ENCODE measurements at places on chromosomes 11 and 22.

- DNase-seq: peak; percentile 99
These were observed 7.1 kb downstream of the USP18 start for GRCh38 chr22:18156878-18157713.

- DNase-seq: no peak
These were observed 2.4 kb downstream of the FADS1 start for GRCh38 chr11:61814247-61814957.

DNA sequence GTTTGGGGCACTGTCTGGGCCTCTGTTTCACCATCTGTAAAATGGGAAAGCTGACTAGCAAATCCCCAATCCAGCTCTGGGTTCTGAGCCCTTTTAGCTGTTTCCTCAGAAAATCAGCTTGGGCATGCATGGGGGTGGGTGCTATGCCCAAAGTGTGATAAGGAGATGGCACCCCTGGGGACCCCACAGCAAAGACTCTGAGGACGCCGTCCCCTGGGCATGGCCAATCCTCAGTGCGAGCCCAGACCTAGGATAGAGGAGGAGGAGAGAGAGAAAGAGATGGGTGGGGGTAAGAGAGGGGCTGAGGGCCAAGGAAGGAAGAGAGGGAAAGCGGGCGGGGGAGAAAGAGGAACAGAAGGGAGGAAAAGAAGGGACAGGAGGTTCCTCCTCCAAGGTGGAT is 31.8 kb downstream of the TPBGL start:
- DNase-seq: no peak

GRCh38 chr11:87007963-87008362 is 29.8 kb upstream of the TMEM135 start:
- no peak for DNase-seq

- DNase-seq: no peak
These were observed 2.0 kb upstream of the KDELR3 start for GRCh38 chr22:38465673-38466490.

- DNase-seq: no peak
These were observed 9.9 kb downstream of the OR6M1 start for GRCh38 chr11:123796226-123796625.

- no peak for DNase-seq
These were observed 480 bp upstream of the SMARCB1 start for GRCh38 chr22:23786261-23786710.

DNA sequence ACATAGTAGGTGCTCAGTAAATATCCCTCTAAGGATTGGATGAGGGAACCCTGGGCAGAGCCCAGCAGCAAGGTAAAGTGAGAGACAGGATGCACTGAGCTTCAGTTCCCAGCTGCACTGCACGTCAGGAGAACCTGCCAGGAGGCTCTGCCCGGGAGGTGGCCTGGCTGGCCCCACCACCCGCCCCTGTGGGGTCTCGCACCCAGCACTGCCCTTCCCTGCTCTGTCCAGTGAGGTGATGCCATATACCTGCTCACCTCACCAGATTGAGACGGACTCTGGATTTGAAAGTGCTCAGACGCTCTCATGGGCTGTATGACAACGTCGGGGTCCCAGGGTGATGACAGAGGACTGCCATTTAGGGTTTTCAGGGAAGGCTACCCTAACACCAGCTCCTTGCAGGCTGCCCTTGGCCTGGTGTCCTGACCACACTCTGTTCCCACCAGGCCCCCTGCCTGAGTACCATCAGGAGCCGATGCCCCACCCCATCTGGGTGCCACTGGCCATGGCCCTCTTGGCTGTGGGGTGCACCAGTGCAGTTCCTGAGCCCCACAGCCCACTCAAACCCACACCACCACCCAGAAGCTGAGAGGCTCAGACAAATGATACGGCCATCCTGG is 61.7 kb upstream of the FGF3 start:
- DNase-seq: no peak

DNA sequence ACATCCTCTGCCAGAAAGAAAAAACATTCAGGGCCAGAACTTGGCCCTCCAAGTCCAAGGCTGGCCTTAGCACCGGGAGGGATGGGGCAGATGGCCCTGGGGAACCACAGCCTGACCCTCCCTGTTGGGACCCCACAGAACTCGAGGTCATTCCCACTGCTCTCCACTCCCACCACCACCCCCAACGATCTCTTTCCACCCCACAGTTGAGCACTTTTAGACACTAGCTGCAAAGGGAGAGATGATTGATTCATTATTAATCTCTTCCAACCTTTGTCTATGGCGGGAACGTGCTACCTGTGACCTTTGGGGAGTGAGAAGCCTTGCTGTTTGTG is 869.7 kb downstream of the BRD1 start:
- DNase-seq: no peak

DNA sequence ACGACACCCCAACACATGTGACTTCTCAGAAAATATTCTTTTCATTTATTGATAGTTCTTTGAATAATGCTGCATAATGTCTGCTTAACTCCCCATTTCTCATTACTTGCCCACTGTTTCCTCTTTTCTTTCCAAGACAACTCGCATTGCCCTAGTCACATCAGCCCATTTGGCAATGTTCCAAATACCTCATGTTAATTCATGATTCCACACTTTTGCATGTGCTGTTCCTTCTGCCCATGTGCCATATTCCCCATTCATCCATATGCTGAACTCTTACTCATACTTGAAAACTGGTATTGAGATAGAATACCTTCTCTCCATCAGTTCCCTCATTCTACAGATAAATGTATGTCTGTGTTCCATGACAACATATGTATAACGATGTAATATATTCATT is 993.7 kb downstream of the OPCML start:
- no peak for DNase-seq

- DNase-seq: no peak
These were observed 1.9 kb downstream of the GDPD4 start for GRCh38 chr11:77299528-77299993.

DNA sequence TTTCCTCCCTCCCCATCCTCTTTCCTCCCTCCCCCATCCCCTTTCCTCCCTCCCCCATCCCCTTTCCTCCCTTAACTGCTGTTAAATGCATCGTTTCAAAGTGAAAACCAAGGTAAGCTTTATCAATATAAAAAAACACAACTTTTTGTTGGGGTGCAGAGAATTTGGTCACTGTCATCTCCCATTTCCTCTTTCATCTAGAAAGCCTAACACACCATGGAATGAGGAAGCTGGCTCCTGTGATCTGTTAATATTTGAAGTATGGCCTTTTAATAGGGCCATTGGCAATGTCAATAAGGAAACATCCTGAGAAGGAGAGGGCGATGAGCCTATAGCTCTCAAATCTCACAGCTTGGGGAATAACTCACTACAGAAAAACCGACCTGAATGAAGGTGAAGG is 7.0 kb downstream of the EXPH5 start:
- DNase-seq: no peak

GRCh38 chr11:11629368-11629767 is 7.6 kb upstream of the GALNT18 start:
- DNase-seq: no peak

GRCh38 chr22:31926024-31926423 is 18.3 kb upstream of the YWHAH start:
- DNase-seq: no peak

DNA sequence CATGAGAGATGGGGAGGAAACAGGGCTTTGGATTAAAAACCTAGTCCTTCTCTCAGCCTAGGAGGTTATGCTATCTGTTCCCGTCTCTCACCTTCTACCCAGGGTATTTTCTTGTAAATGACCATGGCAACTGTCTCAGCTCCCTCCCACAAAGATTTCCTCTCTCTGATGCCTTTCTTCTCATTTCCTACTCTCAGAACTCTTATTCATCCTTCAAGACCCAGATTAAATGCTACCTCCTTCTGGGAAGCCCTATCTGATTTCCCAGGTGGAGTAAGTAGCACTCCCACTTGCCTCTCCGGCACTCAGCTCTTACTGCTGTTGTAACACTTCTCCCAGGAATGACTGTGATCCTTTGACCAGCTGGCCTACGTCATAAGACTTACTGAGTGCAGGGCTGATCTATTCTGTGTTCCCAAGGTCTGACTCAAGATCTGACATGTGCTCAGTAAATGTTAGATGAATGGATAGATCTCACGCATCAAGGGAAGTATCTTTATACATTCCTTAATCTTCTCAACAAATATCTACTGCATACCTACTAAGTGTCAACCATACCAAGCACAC is 175.0 kb downstream of the TENM4 start:
- DNase-seq: no peak

DNA sequence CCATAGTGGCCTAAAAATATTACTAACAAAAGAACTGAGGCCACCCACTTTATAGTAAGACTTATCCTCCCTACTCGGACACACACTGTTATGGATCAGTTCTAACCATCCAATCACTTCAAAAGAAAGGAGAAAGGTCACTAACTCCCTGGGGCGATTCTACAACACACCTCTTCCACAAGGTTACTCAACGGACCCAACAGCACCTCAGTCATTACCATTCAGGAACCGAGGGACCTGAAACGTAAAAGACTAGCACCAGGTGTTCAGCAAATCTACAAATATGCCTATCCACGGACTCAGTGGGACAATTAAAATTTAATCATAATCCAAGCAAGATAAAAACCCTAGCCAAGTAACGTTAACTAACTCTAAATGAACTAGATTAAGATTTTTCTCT is 1.6 kb downstream of the HNRNPUL2 start:
- no peak for DNase-seq

DNA sequence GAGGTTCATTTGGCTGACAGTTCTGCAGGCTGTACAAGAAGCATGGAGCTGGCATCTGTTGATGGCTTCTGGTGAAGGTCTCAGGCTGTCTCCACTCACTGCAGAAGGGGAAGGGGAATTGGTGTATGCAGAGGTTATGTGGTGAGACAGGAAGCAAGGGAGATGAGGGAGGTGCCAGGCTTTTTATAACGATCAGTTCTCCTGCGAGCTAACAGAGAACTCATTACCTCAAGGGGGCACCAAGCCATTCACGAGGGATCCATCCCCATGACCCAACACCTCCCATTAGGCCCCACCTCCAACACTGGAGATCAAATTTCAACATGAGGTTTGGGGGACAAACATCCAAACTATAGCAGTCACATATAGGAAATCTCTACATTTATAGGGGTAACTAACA is 38.7 kb upstream of the E2F8 start:
- DNase-seq: no peak

GRCh38 chr11:96356848-96357247 is 13.9 kb upstream of the MAML2 start:
- no peak for DNase-seq

GRCh38 chr11:35143297-35144135 is 4.5 kb downstream of the CD44 start:
- DNase-seq: no peak

GRCh38 chr22:40408718-40409612 is 38.6 kb downstream of the SGSM3 start:
- DNase-seq: no peak

DNA sequence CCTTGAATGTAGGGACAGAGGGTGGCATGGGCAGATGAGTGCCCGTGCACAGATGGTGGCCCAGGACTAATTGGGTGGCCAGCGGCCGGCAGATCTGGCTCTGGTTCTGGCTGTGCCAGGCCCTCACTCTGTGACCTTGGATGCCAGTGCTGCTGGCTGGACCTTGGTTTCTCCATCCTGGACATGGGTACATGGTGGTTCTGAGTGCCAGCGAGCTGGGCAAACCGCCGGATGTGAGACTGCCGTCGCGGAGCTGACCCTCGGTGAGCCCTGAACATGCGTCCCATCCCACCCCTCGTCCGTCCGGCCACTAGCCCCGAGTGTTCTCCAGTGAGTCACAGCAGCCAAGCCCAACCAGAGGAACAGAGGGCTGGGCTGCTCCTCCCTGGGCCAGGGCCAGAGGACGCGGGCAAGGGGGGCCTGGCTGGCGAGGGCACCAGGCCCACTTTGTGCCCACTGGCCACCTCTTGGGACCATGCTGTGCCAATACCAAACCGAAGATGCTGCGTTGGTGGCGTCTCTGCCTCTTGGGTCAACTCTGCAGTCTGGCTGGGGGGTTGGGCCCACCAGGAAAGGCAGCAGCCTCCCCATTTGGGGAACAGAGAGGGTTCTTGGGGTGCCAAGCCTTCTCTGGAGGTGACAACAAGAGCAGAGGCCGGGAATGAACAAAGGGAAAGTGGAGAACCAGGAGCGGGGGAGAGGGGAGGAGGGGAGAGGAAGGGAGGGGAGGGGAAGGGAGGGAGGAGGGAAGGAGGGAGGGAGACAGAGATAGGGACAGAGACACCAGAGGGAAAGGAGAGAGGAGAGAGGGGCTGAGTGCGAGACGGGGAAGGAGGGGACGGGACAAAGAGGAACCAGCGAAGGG is 10.7 kb downstream of the LSP1 start:
- peak; percentile 59 for DNase-seq

DNA sequence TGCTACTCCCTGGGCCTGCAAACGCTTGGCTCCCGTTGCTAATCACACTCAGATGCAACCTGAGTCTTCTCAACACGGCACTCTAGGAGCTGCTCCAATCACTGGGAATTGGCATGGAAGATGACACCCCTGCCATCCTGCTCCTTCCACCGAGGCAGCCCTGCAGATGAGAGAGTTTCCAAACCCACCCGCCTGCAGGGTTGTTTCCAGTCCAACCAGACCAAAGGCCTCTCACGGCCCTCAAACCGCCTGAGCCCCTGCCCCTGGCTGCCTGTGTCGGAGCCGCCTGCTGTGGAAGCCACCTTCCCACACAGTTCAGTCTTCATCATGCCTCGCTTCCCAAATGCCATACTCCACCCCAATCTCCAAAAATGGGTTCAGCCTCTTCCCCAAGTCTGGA is 36.8 kb upstream of the TP53I11 start:
- no peak for DNase-seq

GRCh38 chr11:61106894-61107470 is 4.7 kb downstream of the CD5 start:
- DNase-seq: no peak

GRCh38 chr22:36325154-36326031 is 62.4 kb downstream of the MYH9 start:
- no peak for DNase-seq

DNA sequence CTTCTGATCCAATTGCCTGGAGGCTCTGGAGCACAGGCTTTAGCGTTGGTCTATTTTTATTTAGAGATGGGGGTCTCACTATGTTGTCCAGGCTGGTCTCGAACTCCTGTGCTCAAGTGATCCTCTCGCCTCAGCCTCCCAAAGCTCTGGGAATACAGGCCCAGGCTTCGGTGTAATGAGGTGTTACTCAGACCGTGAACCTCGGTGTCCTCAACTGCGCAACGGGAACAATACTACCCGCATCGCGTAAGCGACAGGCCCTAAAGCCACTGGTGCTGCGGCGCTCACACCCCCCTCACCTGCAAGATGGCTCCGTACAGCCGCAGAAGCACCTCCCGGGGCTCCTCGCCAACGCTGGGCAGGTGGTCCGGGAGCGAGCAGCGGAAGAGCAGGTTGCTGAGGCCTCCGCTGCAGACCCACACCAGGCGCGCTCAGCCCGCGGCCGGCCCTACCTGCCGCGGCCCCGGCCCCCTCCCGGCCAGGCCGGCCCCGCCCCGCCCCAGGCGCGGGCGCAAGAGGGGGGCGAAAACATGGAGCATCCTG is 628 bp downstream of the CHKB start:
- no peak for DNase-seq

GRCh38 chr22:35921777-35922176 is 106.8 kb downstream of the RBFOX2 start:
- DNase-seq: peak; percentile 48

- no peak for DNase-seq
These were observed 35.0 kb upstream of the SPON1 start for GRCh38 chr11:13927481-13927880.

GRCh38 chr22:24414984-24415945 is 12.1 kb upstream of the ADORA2A start:
- DNase-seq: no peak

- DNase-seq: no peak
These were observed 103.7 kb upstream of the RASSF10 start for GRCh38 chr11:12905435-12905834.
